EL (cell line): ENCODE measurements at places on chromosomes 6 and 20.

DNA sequence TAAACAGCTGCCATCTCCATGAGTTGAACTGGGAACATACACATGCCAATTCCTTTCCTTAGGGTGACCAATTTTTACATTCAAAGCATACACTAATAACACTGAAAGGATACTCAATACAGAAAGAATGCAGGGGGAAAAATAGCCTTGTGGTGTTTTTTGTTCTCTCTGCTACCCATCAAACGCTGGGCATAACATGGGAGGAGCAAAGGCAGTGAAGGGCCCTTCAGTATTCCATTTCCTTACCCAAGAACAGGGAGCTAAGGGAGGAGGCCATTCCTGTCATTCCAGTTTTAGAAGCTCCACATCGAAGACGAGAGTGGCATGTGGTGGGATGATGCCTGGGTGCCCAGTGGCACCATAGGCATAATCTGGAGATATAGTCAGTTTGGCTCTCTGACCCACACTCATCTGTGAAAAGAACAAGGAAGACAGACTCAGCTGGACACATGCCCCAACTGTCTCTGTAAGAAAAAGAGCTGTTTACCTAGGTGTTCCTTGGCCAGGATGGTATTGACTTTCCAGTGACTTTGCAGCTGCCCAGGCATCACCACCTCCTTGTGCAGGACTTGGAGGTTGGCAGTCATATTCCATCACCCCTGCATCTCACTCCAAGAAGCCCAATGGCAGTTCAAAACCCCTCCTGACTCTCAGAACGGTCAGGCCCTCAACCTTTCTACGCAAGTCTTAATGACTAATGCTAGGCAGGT is 20.9 kb downstream of the FKBP1A start:
- no peak for DNase-seq

GRCh38 chr20:43689165-43689564 is 22.3 kb downstream of the MYBL2 start:
- no peak for DNase-seq

GRCh38 chr6:104312851-104313250 is 546.9 kb downstream of the HACE1 start:
- DNase-seq: no peak

DNA sequence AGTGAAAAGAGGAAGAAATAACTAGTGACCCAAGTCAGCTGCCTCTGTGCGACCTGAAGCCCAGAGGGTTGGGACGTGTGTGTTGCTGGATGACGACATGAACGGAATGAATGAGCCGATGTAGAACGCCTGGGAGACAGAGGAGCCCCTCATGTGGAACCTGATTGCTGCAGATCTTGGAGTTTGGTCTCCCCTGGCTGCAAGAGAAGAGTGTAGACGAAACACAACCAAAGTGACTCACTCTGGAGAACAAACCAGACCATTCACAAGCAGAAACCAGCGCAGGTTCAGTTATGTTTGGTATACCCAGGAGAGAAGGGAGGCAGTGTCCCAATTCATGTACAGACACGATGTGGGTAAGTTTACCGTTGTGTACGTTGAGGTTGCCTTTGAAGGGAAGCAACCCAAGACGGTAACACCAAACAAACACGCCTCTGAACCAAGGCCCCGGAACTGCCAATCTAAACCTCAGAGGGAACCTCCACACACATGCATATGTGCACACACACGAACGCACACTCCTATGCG is 265.9 kb downstream of the BMP7 start:
- no peak for DNase-seq

DNA sequence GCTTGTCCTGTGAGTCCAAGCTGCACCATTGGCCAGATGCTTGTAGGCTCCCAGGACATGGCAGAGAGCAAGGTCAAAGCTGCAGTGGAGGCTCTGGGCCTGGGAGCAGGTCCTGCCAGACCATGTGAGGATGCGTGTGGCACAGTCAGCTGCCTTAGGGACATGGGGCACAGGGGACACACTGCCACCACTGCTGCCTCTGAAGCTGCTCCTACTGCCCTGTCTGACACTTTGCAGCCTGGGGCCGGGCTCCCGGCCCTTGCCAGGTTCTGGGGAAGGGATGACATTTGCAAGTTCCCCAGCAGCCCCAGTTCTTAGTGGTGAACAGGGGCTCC is 13.2 kb upstream of the FUT9 start:
- no peak for DNase-seq

GRCh38 chr6:89630488-89630887 is 8.1 kb downstream of the LYRM2 start:
- DNase-seq: no peak

GRCh38 chr20:56504373-56505005 is 20.1 kb upstream of the FAM209A start:
- DNase-seq: peak; percentile 5

GRCh38 chr20:19944772-19945459 is 72.2 kb upstream of the NAA20 start:
- no peak for DNase-seq

DNA sequence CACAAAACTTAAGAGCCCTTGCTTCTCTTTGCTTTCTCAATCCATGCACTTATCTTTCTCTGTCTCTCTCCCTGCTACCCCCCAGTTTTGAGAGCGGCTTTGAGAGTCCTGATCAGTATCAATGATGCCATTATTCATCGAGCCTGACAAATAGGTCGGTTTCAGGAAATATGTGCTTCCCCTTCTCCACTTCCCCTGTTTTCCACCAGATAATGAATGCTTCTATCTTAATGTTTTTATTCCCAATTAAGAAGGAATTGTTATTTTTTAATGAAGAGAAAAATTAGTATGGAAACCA is 117.7 kb downstream of the KIF13A start:
- DNase-seq: no peak

DNA sequence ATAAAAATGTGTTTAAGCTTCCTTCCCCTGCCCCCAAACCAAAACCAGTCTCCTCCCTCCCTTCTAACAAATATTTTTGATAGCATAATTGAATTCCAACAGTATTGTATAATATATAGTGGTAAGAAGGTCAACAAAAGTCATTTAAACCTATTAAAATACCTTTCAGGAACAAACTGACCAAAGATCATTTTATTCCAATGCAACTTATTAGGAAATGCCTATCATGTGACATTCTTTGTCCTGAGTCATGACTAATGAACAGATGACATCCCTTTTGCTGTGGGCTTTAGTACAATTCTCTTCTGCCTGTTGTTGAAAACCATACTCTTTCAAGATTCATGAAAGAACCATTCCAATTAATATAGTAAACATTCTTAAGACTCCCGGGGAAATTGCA is 51.5 kb upstream of the TRAF3IP2 start:
- DNase-seq: peak; percentile 83

- DNase-seq: peak; percentile 42
Measured at GRCh38 chr6:9437836-9438235, 977.0 kb downstream of the TFAP2A start.

- peak; percentile 48 for DNase-seq
Measured at GRCh38 chr6:106547601-106548453, 81.5 kb downstream of the RTN4IP1 start.

GRCh38 chr6:56856036-56856580 is 98.8 kb upstream of the BEND6 start:
- DNase-seq: no peak

GRCh38 chr6:12590901-12591300 is 125.7 kb upstream of the PHACTR1 start:
- no peak for DNase-seq

- no peak for DNase-seq
Measured at GRCh38 chr6:21608601-21609000, 15.1 kb downstream of the SOX4 start.

DNA sequence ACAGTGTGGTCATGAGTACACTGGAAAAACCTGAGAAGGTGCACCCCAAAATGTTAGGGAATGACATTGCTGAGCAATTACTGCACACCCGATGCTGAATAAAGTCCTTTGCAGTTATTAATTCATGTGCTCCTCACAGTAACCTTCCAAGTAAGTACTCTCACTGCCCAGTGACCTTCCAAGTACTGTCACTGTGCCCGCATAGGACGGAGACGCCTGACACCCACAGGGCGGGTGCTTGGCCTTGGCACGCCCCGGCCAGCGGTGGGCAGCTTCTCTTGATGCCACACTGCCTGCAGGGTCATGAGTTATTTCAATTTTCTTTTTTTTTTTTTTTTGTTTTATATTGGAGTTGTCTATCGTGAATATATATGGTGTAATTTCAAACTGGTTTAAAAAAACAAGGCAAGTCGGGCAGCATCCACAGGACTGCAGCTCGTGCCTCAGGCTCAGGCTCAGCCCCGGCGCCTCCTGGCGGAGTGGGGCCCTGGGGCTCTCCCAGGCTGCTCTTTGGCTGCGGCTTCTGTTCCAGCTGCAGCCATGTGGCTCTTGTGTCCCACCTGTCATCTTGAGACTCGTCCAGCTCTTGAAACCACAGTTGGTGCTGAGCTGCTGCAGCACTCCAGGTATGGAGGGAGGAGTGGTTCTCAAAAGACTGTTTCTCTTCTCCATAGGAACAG is 27.0 kb downstream of the PNLDC1 start:
- no peak for DNase-seq

- DNase-seq: no peak
Measured at GRCh38 chr20:58665606-58666005, 14.5 kb downstream of the STX16 start.

DNA sequence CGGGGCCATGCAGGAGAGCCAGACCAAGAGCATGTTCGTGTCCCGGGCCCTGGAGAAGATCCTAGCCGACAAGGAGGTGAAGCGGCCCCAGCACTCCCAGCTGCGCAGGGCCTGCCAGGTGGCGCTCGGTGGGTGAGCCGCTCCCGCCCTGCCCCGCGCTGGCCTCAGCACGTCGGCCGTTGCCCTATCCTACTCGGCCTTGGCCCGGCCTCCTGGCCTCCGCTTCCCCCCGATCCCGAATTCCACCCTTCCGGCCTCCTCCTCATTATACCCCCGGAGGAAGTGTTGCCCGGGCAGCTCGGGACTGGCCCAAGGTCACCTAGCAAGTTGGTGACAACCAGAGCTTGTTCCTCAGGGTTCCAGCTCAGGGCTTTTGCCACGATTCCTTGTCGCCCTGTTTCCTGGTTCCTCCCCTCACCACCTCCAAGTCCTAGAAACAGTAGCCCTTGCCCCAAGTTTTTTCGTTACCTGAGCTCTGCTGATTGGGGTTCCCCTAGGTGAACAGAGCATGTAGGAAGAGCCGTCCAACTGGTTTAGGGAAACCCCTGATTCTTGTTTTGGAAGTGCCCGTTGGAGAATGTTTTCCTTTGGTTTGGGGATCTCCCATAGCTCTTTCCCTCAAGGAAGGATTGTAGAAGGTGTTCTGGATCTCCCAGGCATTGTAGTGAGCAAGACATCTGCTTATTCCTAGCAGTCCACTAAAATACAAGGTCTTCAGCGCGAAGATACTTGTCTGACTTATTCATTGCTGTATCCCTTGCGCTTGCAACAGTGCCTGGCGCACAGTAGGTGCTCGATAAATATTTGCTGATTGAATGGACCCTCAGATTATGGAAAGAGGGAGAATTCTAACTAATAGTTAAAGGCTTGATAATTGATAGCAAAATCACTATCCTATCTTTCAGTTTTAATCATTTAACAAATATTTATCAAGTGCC is 641 bp downstream of the ARFGEF2 start:
- DNase-seq: no peak

- peak; percentile 57 for DNase-seq
Measured at GRCh38 chr20:53829724-53830521, 236.3 kb upstream of the ZNF217 start.

GRCh38 chr6:11328613-11329247 is 96.3 kb upstream of the NEDD9 start:
- DNase-seq: peak; percentile 88

DNA sequence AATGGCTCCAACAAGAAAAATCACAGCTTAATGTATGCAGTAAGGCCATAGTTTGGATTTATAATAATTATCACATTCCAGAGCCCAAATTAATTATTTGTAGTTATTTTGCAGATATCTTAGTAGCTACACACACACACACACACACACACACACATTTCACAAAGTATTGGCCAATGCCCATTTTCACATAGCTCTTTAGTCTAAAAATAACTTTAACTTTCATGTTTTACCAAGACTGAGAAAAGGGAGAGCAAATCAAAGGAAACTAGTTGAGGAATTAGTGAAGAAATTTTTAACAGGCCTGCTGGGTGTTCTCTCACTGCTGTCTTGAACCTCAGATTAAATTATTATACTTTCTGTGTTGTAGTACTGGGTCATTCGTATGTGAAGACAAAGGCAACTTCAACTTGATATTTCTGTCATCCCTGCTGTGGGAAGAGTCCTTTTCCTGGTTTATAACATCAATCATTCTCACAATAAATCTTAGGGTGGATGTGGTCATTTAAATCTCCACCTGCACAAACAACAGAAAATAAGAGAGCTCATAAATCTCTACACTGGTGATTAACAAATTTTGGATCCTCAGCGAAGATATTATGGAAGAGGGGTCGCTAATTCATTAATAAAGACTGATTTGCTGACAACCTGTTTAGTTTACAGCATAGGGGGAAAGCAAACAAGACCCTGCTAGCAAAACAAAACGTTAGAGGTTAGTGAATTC is 1.6 kb upstream of the TCF21 start:
- DNase-seq: no peak

GRCh38 chr6:35146453-35146852 is 5.3 kb upstream of the TCP11 start:
- peak; percentile 60 for DNase-seq

DNA sequence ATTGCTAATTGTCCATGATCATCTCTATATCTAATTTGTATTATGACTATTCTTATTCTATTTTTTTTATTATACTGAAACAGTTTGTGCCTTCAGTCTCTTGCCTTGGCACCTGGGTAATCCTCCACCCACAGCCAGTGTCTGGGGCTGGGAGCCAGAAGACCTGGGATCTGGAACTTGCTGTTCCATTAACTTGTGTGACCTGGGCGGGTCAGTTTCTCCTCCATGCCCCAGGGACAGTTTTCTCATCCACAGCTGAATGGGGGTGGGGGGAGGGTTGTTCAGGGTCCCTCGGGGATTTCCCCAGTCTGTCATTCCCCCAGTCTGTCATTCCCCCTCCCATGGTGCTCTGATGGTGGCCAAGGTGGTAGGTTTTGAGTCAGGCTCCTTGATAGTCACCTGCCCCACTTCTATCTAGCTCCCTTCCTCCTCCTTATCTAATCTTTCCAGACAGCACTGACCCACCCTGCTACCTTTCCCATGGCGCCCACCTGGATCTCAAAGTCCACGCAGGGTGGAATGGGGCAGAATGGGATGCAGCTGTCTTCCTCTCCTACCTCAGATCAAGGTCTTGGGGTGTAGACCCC is 10.9 kb downstream of the ITPR3 start:
- no peak for DNase-seq

DNA sequence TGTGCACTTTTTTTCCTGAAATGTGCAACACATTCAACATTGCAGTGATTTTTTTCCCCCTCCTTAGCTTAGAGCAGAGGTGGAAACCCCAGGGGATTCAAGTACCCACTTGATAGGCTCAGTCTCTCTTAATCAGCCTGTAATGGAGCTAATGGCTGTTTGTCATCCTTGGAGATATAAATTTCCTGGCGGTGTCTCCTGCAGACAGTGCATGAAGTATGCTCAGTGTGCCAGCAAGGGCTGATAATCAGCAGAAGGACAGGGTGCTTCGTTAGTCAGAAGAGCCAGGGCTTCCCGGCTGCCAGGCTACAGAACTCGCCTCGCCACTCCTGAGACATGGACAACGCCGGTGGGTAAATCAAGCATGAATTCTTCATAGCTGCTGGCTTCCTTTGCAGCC is 69.8 kb upstream of the PHACTR2 start:
- DNase-seq: no peak
